ENCODE measurements at places on chromosomes 5 and 9.

GRCh38 chr5:111106320-111106948, 14.3 kb downstream of the WDR36 start:
- no peak overlapping the region for H3K4me3 ChIP-seq
- peaks cover 90% of the 10 kb centered on the region for H3K36me3 ChIP-seq
- no peak overlapping the region for H3K27ac ChIP-seq

GRCh38 chr5:77846422-77847128, 70.4 kb upstream of the TBCA start:
- no peak for DNase-seq
- no peak overlapping the region for H3K27ac ChIP-seq
- H3K4me1 ChIP-seq: peaks cover 13% of the 10 kb centered on the region
- no peaks in the 10 kb centered on the region for H3K36me3 ChIP-seq
- no peak overlapping the region for H3K4me3 ChIP-seq

DNA sequence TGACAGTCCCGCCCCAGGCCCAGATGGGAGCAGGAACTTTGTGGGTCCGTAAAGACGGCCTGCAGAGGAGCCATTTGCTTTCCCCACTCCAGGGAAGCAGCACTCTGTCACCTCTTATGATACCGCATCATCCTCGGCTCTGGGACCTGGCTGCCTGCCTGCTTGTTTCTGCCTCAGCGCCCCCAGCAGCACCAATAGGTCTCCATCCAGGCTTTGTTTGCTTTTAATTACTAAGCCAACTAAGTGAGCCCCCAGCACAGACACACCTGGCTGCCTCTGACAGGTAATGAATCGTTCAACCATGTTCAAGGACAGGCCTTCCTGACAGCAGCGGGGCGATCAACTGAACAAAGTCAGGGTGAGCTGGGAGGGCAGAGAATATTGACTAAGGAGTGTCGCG, 141.4 kb downstream of the C5orf15 start:
- no peaks in the 10 kb centered on the region for H3K4me1 ChIP-seq
- no peaks in the 10 kb centered on the region for H3K36me3 ChIP-seq
- H3K27me3 ChIP-seq: no peaks in the 10 kb centered on the region
- H3K27ac ChIP-seq: no peak overlapping the region
- H3K4me3 ChIP-seq: no peak overlapping the region
- DNase-seq: no peak

GRCh38 chr5:53397141-53397757, 83.2 kb upstream of the FST start:
- no peaks in the 10 kb centered on the region for H3K4me1 ChIP-seq
- H3K36me3 ChIP-seq: no peaks in the 10 kb centered on the region
- H3K27ac ChIP-seq: no peak overlapping the region
- no peak for DNase-seq
- H3K4me3 ChIP-seq: no peak overlapping the region

DNA sequence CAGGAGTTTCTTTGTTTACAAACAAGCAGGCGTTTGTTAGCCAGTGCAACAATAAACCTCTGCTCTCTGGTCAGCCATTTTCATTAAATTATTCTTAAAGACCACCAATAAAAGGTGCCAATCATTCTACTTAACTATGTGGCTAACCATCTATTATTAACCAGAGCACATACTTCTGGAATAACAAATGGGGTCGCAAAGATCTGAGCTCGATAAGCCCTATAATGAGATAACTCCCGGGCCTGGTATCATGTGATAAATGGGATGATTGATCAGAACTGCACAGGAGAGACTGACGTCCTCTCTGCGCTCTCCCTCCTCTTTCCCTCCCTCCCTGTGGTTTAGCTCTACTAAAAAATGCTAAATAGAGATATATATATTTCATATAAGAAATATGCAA, 488.2 kb downstream of the NTRK2 start:
- no peak overlapping the region for H3K27ac ChIP-seq
- no peaks in the 10 kb centered on the region for H3K36me3 ChIP-seq
- H3K4me3 ChIP-seq: no peak overlapping the region
- H3K27me3 ChIP-seq: no peaks in the 10 kb centered on the region

- H3K27ac ChIP-seq: no peak overlapping the region
- H3K4me1 ChIP-seq: no peaks in the 10 kb centered on the region
- no peaks in the 10 kb centered on the region for H3K36me3 ChIP-seq
- no peak for DNase-seq
- no peaks in the 10 kb centered on the region for H3K27me3 ChIP-seq
- H3K4me3 ChIP-seq: no peak overlapping the region
Observed at GRCh38 chr5:89270901-89271300, 387.9 kb upstream of the MEF2C start.

- H3K36me3 ChIP-seq: no peaks in the 10 kb centered on the region
- no peaks in the 10 kb centered on the region for H3K27me3 ChIP-seq
- H3K4me3 ChIP-seq: no peak overlapping the region
Observed at GRCh38 chr9:127344368-127345000, 52.5 kb upstream of the SLC2A8 start.

GRCh38 chr5:55989860-55990259, 4.9 kb downstream of the IL6ST start:
- H3K27me3 ChIP-seq: no peaks in the 10 kb centered on the region
- peaks cover 10% of the 10 kb centered on the region for H3K36me3 ChIP-seq
- no peak for DNase-seq
- H3K4me3 ChIP-seq: peak overlapping the region; percentile 60

DNA sequence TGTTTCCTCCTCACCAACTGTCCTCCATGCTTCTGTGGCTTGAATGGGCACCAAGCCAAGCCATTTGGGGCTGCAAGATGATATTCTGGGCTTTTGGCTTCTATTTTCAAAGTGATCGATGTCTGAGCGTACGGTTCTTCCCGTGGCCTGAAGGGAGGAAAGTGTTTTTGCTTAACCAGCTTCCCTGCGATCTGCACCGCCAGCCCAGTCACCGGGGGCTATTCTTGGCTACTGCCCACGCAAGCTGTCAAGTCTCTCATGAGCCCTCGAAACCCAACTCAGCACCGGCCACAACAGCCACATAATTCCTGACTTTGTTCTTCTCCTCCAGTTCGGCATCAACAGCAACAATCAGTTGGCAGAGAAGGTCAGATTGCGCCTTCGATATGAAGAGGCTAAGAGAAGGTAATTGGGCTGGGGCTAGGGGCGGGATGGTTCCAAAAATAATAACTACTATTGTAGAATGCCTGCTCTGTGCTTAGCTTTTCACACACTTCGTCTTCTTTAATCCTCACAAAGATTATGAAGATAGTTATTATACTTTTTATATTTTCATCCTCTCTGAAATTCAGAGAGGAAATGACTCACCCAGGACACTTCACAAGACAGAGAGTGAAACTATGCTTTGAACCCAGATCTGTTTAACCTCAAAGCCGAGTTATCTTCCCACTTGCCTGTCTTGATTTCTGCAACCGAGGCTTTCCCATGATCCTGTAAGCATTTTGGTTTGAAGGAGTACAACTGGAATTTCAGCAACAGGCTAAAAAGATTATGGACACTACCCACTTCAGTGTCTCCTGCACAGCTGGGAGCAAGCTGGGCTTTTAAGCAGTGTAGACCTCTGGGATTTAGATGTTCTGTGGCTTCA, 76.4 kb upstream of the RARS1 start:
- DNase-seq: peak; percentile 12
- H3K36me3 ChIP-seq: no peaks in the 10 kb centered on the region
- no peaks in the 10 kb centered on the region for H3K27me3 ChIP-seq
- H3K4me1 ChIP-seq: peaks cover 19% of the 10 kb centered on the region
- peak overlapping the region; percentile 69 for H3K4me3 ChIP-seq
- H3K27ac ChIP-seq: peak overlapping the region; percentile 64

GRCh38 chr9:114571391-114571790, 16.2 kb upstream of the ATP6V1G1 start:
- no peaks in the 10 kb centered on the region for H3K4me1 ChIP-seq
- DNase-seq: no peak
- no peak overlapping the region for H3K27ac ChIP-seq
- no peak overlapping the region for H3K4me3 ChIP-seq

- no peaks in the 10 kb centered on the region for H3K36me3 ChIP-seq
- peaks cover 14% of the 10 kb centered on the region for H3K4me1 ChIP-seq
- DNase-seq: no peak
- no peak overlapping the region for H3K4me3 ChIP-seq
Observed at GRCh38 chr5:548256-548655, 24.0 kb upstream of the SLC9A3 start.

- no peak overlapping the region for H3K4me3 ChIP-seq
- no peaks in the 10 kb centered on the region for H3K36me3 ChIP-seq
- H3K27me3 ChIP-seq: no peaks in the 10 kb centered on the region
- H3K27ac ChIP-seq: no peak overlapping the region
Observed at GRCh38 chr9:109483744-109484429, 14.2 kb downstream of the PTPN3 start.

GRCh38 chr5:139910036-139910435, 114.4 kb downstream of the PSD2 start:
- H3K4me1 ChIP-seq: no peaks in the 10 kb centered on the region
- H3K4me3 ChIP-seq: no peak overlapping the region
- no peak overlapping the region for H3K27ac ChIP-seq

- H3K4me3 ChIP-seq: no peak overlapping the region
- no peaks in the 10 kb centered on the region for H3K36me3 ChIP-seq
- no peak overlapping the region for H3K27ac ChIP-seq
- no peaks in the 10 kb centered on the region for H3K4me1 ChIP-seq
Observed at GRCh38 chr5:81525690-81526089, 131.8 kb upstream of the ACOT12 start.

- no peaks in the 10 kb centered on the region for H3K36me3 ChIP-seq
- no peak for DNase-seq
- no peaks in the 10 kb centered on the region for H3K27me3 ChIP-seq
- no peak overlapping the region for H3K4me3 ChIP-seq
- no peaks in the 10 kb centered on the region for H3K4me1 ChIP-seq
Observed at GRCh38 chr5:148333262-148333849, 2.0 kb upstream of the SPINK9 start.

GRCh38 chr9:34577400-34578240, 11.9 kb downstream of the CNTFR start:
- peaks cover 21% of the 10 kb centered on the region for H3K27me3 ChIP-seq
- H3K36me3 ChIP-seq: no peaks in the 10 kb centered on the region
- no peak for DNase-seq
- H3K4me3 ChIP-seq: no peak overlapping the region

- H3K36me3 ChIP-seq: no peaks in the 10 kb centered on the region
- DNase-seq: no peak
- no peak overlapping the region for H3K27ac ChIP-seq
- peaks cover 15% of the 10 kb centered on the region for H3K4me1 ChIP-seq
- H3K4me3 ChIP-seq: no peak overlapping the region
Observed at GRCh38 chr5:168291964-168292785, 730 bp downstream of the WWC1 start.

DNA sequence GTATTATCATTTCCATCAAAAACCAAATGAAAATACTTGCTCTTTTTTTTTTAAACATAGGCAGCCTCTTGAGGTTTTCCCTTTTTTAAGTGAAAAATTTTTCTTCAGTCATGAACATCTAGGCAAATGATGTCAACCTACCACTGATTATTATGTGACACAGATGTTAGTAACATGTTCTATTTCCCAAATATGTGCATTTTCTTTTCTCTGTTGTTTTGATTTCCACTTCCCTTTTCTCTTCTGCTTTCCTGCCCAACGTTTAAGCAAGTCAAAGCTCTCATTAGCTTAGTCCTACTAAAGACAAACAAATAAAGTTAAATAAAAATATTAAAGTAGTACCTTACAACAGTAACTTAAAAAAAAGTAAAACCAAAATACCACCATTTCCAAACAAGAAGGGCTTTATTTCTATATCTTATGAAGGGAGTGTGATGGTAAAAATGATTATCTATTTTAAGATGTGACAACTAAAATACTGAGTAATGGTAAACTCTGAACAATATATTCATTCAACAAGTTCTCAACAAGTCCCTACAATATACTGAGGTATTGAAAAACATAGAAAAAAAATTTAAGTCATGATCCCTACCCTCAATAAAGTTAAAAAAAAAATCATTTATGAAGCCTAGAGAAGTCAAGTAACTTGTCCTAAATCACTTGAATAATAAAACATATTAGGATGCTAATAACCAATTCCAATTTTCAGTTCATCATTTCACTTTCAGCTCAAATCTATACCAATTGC, 9.4 kb downstream of the SLC38A9 start:
- peaks cover 6% of the 10 kb centered on the region for H3K36me3 ChIP-seq
- no peak for DNase-seq
- no peak overlapping the region for H3K27ac ChIP-seq
- no peak overlapping the region for H3K4me3 ChIP-seq
- no peaks in the 10 kb centered on the region for H3K4me1 ChIP-seq

Data from CD4-positive, CD25-positive, alpha-beta regulatory T cell (primary cell).